ENCODE measurements at places on chromosomes 12 and 14. TPM values are rescaled to one million over a fixed set of nuclear protein-coding genes. Genes with fewer than 3 reads are reported as not detected.

GRCh38 chr12:58703866-58704265 lies 216.4 kb downstream of the LRIG3 start:
- no peak for DNase-seq

PRIMA1 gene
- 3.0 TPM for total RNA-seq

RAD51AP1 gene
- 3.7 TPM for total RNA-seq

GRCh38 chr12:95114766-95115405 lies 41.5 kb upstream of the NR2C1 start:
- DNase-seq = no peak

CPM gene
- total RNA-seq = 224 TPM

GRCh38 chr12:109609342-109609741 lies 35.7 kb downstream of the MVK start:
- DNase-seq = no peak

- DNase-seq = no peak
Observed at GRCh38 chr12:4817880-4818279, 91.8 kb upstream of the KCNA1 start.

GRCh38 chr14:62187265-62187664 lies 425.0 kb downstream of the SNAPC1 start:
- DNase-seq = no peak
